ENCODE measurements at places on chromosomes 1 and 21. TPM values are rescaled to one million over a fixed set of nuclear protein-coding genes. Genes with fewer than 3 reads are reported as not detected.

The MYBPHL gene
- total RNA-seq, result 0.09 TPM

The ROR1 gene
- 5.2 TPM for total RNA-seq

The CR1L gene
- total RNA-seq, result 0.85 TPM

The OR2L8 gene
- not detected for total RNA-seq

The COL8A2 gene
- 11.5 TPM for total RNA-seq

The E2F2 gene
- 28.8 TPM for total RNA-seq

The SLC44A3 gene
- total RNA-seq, result 4.7 TPM

The OR2T35 gene
- not detected for total RNA-seq

The FAM43B gene
- total RNA-seq, result 0.09 TPM

The LCE1E gene
- not detected for total RNA-seq

The SORT1 gene
- total RNA-seq, result 3.6 TPM

The PPIH gene
- 95.2 TPM for total RNA-seq

The WNT3A gene
- total RNA-seq, result not detected

The KCND3 gene
- total RNA-seq, result 0.33 TPM

The EVA1B gene
- 15.5 TPM for total RNA-seq

The CDKN2C gene
- total RNA-seq, result 34.3 TPM

The NRDC gene
- 56.2 TPM for total RNA-seq

The KRTAP20-1 gene
- not detected for total RNA-seq

The PRAMEF27 gene
- not detected for total RNA-seq

The SYCP1 gene
- 0.05 TPM for total RNA-seq

The THEMIS2 gene
- total RNA-seq, result 17.2 TPM

The TENT5C gene
- 2.5 TPM for total RNA-seq

The SRSF10 gene
- total RNA-seq, result 145 TPM

The NUDT4B gene
- total RNA-seq, result 0.76 TPM

The KRTAP19-1 gene
- total RNA-seq, result not detected

The TNFAIP8L2 gene
- total RNA-seq, result 30.0 TPM

The TEDDM1 gene
- total RNA-seq, result not detected

The TCHHL1 gene
- 0.05 TPM for total RNA-seq

The GPR37L1 gene
- under 0.01 TPM for total RNA-seq

The FNDC10 gene
- total RNA-seq, result 0.24 TPM

The CCNL2 gene
- total RNA-seq, result 73.8 TPM

All from thymus (tissue), 14 donors.